Naive thymus-derived CD8-positive, alpha-beta T cell (primary cell): ENCODE measurements at places on chromosomes 1 and 21. TPM values are rescaled to one million over a fixed set of nuclear protein-coding genes. Genes with fewer than 3 reads are reported as not detected.

BCL2L15 gene
- total RNA-seq = 1.3 TPM

PTGS2 gene
- not detected for total RNA-seq

CASP9 gene
- total RNA-seq = 15.9 TPM

DNA sequence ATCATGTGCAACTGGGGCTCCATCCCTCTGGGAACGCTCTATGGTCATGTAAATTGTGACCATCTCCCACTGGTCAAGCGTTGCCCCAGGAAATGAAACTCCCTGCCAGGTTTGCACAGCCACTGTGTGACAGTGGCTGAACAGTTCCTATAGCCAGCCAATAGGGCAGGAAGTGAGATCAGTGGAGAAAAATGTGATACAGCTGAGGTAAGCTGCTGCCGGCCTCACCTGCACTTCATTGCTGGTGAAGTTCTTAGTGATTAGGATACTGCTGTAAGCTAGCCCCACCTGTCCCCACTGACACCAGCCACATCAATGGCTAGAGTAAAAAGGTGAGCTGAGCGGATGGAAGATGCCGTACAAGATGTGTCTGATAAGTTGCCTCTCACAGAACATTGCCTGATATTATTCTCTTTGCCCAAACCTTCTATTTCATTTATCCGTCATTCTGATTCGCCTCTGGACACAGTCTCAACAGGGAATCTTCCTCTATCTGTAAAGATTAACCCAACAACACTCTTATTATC, 38.4 kb upstream of the CDC42BPA start:
- H3K27ac ChIP-seq = no peak overlapping the region
- H3K4me3 ChIP-seq = no peak overlapping the region
- no peaks in the 10 kb centered on the region for H3K36me3 ChIP-seq
- no peaks in the 10 kb centered on the region for H3K4me1 ChIP-seq

DNA sequence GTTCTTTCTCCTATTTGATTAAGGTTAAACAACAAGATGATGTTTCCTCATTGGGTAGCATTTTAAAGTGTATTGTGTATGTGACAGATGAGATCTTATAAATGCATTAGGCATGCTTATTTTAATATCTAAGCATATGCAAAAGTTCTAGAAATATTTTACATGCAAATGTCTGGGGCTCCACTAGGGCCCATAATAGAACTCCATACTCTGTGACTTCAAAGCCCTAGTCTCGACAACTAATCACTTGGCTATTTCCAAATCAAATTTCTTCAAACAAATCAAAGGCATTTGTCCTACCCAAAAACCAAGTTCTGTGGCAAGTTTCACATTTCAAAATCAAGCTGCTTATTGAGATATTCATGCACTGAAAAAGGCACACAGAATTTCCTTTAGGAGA, 385.6 kb upstream of the ST6GALNAC5 start:
- H3K27ac ChIP-seq = no peak overlapping the region
- no peak overlapping the region for H3K4me3 ChIP-seq
- DNase-seq = no peak

DNA sequence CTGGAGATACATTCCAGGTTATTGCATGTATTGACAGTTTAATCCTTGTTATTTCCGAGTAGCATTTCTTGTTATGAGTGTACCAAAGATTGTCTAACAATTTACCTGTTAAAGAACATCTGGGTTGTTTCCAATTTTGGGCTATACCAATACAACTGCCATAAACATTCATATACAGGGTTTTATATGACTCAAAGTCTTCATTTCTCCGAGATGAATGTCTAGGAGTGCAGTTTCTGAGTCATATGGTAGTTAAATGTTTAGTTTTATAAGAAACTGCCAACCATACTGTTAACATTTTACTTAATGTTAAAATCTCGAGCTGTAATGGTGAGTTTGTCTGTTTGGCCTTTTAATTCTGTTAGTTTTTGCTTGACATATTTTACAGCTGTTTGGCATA, 10.0 kb downstream of the RAB4A start:
- DNase-seq = no peak
- H3K27ac ChIP-seq = no peak overlapping the region
- no peaks in the 10 kb centered on the region for H3K27me3 ChIP-seq
- H3K4me1 ChIP-seq = peaks cover 55% of the 10 kb centered on the region
- H3K36me3 ChIP-seq = peaks cover 23% of the 10 kb centered on the region
- no peak overlapping the region for H3K4me3 ChIP-seq

- peaks cover 12% of the 10 kb centered on the region for H3K36me3 ChIP-seq
- H3K27me3 ChIP-seq = peaks cover 17% of the 10 kb centered on the region
- no peak for DNase-seq
- H3K27ac ChIP-seq = no peak overlapping the region
Observed at GRCh38 chr1:65232461-65232990, 76.8 kb upstream of the DNAJC6 start.

DNA sequence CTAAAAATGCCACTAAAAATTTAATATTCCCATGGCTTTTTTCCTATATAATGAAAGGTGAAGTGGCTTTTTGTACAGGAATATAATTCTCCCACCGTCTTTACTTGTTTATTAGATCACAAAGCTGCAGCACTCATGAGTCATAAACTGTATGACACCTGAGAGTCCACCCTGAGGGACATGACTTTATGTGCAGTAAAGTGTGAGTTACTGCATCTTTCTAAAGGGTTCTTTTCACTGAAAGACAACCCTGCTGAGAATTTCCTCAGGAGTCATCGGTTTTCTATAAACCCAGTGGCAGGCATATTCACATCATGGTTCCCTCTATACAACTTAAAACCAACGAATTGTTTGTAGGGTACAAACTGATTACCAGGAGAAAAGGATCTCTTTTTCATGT, 77.4 kb downstream of the APP start:
- H3K4me3 ChIP-seq = no peak overlapping the region
- H3K27me3 ChIP-seq = no peaks in the 10 kb centered on the region
- no peak overlapping the region for H3K27ac ChIP-seq
- DNase-seq = no peak
- no peaks in the 10 kb centered on the region for H3K4me1 ChIP-seq
- peaks cover 16% of the 10 kb centered on the region for H3K36me3 ChIP-seq

DNA sequence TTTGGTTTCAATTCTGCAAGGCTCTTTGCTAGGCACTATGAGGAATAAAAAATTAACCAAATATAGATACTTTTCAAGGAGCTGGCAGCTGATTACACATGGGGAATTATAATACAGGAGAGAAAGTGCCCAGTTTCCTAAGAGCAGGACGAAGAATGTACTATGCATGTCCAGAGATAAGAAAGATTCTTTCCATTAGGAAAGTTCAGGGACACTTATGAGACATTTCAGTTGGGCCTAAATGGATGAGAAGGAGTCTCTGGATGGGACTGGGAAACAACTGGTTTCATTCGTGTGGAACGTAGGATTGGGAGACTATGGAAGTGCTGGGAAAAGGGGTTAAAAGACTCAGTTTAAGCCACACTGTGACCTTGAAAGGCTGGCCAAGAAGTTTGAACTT, 63.5 kb upstream of the MROH9 start:
- H3K27ac ChIP-seq = no peak overlapping the region
- H3K4me3 ChIP-seq = no peak overlapping the region
- peaks cover 58% of the 10 kb centered on the region for H3K27me3 ChIP-seq

GRCh38 chr21:42301371-42302075, 13.7 kb downstream of the TFF3 start:
- no peak overlapping the region for H3K27ac ChIP-seq
- H3K36me3 ChIP-seq = no peaks in the 10 kb centered on the region
- DNase-seq = no peak
- H3K4me1 ChIP-seq = peaks cover 16% of the 10 kb centered on the region
- H3K27me3 ChIP-seq = no peaks in the 10 kb centered on the region

DNA sequence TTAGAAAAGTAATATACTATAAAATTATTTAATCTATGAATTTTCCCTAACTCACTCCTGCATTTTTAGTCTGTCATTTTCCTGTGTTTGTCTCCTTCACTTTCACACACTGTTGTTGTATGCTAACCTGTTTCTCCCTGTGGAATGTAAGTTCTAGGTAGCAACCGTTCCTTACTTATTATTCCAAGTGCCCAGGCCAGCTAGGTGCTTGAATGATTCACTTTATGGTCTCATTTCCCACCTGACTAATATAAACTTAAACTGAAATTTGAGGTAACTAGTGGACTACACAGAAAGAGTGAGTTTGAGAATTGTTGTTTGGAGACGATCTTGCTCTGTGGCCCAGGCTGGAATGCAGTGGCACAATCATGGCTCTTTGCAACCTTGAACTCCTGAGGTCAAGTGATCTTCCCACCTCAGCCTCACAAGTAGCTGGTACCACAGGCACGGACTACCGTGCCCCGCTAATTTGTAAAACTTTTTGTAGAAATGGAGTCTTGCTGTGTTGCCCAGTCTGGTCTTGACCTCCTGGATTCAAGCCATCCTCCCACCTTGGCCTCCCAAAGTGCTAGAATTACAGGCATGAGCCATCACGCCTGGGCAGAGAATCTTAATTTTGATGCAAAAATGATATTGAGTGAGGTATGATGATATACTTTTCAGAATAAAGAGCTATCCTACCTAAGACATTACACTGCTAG, 1.9 kb downstream of the ZYG11B start:
- H3K4me1 ChIP-seq = peaks cover 47% of the 10 kb centered on the region
- H3K27me3 ChIP-seq = no peaks in the 10 kb centered on the region
- no peak for DNase-seq
- no peak overlapping the region for H3K27ac ChIP-seq
- no peaks in the 10 kb centered on the region for H3K36me3 ChIP-seq

GRCh38 chr1:114379987-114380386, 131.0 kb downstream of the TRIM33 start:
- no peaks in the 10 kb centered on the region for H3K27me3 ChIP-seq
- no peak for DNase-seq
- H3K4me3 ChIP-seq = no peak overlapping the region
- H3K27ac ChIP-seq = no peak overlapping the region
- no peaks in the 10 kb centered on the region for H3K4me1 ChIP-seq

GRCh38 chr1:33876970-33877650, 13.2 kb downstream of the HMGB4 start:
- no peak overlapping the region for H3K27ac ChIP-seq
- H3K4me3 ChIP-seq = no peak overlapping the region
- DNase-seq = no peak

- H3K4me1 ChIP-seq = no peaks in the 10 kb centered on the region
- H3K27ac ChIP-seq = no peak overlapping the region
- DNase-seq = no peak
- peaks cover 58% of the 10 kb centered on the region for H3K27me3 ChIP-seq
- H3K4me3 ChIP-seq = no peak overlapping the region
Observed at GRCh38 chr1:18582890-18583289, 47.8 kb upstream of the PAX7 start.
